ENCODE measurements at places on chromosomes 5 and 9.
A peak's percentile ranks its signal among the peaks of the same experiment; 100 is the strongest.

DNA sequence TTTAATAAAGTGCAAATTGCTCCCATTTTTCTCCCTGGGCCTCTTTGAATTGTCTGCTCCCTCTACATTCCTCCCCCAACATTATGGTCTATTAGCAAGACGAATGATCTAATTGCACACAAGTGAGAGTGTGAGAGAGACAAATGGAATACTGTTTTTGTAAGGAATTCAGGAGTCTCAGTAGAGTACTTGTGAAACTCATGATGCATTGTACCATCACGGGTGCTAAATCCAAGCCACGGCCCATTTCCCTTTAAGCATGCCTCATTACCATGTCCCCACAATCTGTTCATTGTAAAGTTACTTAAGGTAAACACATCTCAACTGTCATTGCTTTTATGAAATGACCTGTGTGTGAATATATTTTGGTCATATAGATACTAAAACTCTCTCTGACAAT is 62.8 kb downstream of the CD180 start:
- no peak for DNase-seq

GRCh38 chr9:94084314-94084713 is at the start of gene PTPDC1:
TSS of gene PTPDC1 (plus strand) at chr9:94084464. CDS start at chr9:94084531, 67 bp downstream.
- no peak for DNase-seq

GRCh38 chr5:124745928-124746915 is at the start of gene ZNF608:
TSS of gene ZNF608 (minus strand) at chr5:124746639. CDS start at chr5:124744989, 1,650 bp downstream.
- DNase-seq, result no peak

GRCh38 chr9:92740446-92740961 is 24.1 kb downstream of the BICD2 start:
- no peak for DNase-seq

DNA sequence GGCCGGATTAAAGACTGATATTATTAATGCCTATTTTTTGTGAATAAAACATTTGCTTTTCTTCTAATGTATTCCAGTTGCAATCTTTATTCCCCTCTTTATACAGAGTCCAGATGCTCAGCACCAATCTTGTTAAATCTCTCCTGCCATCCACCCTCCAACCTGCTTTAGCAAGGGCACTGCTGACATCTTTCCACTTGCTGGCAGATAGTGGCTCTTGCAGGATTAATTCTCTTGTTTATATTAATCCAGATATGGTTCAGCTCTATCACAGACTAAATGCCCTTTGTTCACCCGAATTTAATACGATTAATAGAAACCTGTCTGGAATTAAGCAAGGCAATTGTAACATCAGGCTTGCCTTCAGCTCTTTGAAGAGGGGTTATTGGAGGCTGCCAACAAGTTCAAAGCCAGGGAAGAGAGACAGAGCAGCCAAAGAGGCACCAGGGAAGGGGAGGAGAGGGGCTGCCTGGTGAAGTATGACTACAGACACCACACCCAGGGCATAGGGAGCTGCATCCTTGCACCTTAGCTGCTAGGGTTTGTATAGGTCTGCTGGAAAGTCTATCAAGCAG is 236.2 kb downstream of the SAXO1 start:
- no peak for DNase-seq

DNA sequence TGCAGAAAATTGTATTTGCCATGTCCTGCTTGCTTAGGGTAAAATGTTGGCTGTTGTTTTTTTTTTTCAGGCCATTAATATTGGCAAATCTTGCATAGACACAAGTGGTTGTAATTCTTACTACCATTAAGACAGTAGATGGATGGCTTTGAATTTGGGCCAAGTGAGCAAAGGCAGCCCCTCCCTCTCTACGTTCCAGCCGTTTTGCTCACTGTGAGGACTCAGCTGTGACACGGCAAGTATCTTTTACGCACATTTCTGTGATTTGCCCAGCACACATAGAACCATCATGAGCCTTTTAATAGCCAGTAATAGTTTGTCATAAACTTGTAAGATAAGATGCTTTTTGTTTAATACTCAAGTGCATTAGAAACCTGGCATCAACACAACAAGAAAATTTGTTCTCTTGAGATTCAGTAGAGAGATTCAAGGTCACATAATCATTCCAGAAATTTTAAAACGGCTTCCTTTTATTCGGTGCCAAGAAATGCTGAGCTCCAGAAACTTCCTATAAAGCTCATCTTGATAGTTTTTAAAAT is 205.2 kb upstream of the ADCY2 start:
- no peak for DNase-seq

- no peak for DNase-seq
Observed at GRCh38 chr5:179906795-179907555, 722 bp downstream of the TBC1D9B start.

DNA sequence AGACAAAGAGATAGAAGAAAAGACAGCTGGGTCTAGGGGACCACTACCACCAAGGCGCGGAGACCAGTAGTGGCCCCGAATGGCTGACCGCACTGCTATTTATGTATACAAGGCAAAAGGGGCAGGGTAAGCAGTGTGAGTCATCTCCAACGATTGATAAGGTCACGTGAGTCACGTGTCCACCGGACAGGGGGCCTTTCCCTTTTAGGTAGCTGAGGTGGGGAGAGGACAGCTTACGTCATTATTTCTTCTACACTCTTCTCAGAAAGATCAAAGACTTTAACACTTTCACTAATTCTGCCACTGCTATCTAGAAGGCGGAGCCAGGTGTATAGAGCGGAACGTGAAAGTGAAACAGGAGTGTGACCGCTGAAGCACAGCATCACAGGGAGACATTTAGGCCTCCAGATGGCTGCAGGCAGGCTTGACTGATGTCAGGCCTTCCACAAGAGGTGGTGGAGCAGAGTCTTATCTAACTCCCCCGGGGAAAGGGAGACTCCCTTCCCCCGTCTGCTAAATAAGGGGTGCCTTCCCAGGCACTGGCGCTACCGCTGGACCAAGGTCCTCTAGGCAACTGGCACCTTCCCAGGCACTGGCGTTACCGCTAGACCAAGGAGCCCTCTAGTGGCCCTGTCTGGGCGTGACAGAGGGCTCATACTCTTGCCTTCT is 6.1 kb upstream of the PRR16 start:
- peak; percentile 35 for DNase-seq

DNA sequence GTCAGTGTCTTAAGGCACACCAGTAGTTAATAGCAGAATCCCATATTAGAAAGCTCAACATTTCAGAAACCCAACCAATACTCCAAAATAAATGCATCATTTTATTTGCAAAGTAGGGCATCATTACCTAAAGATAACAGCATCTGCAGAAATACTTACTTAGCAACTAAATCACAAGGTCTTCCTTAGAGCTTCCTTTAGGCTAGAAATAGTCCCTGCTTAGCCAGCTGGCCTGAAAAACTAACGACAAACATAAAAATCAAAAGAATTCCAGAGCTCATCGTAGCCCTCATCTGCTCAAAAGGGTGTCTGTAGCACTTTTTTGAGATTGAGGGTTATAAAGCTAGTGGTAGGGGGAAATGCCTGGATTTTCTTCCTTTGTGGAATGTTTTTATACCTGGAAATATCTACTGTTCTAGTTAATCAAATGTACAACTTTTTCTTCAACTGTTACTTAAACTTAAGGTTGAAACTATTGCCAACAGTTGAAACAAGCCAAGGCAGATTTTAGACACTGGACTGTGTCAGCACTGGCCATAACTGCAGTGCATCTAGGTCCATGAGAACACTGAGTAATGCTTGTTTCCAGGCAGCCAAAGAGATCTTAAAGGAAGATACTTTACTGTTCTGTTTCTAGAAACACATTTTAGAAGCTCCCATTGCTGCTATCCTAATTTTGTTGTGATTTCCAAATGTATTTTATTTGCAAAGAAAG is 129.4 kb upstream of the RASA1 start:
- no peak for DNase-seq

DNA sequence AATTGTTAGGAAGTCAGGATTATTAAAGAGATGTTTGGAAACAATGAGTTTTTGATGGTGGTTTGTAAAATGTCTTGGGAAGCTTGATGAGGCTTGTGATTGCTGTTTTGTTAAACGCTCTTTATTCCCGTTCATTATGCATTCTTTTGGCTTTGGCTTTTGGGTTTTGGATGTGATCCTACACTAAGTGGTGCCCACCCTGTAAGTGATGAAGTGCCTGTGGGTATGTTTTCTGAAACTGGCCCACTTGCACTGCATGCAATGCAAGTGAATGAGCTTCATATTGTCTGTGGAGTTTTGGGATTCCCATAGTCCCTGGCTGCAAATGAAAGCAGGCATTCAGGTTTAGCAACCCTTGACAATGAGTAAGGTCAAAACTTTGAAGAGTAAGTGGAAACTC is 1035.5 kb upstream of the WWC1 start:
- no peak for DNase-seq

GRCh38 chr5:167460449-167461020 is 830.9 kb upstream of the WWC1 start:
- no peak for DNase-seq

GRCh38 chr9:95910770-95911340 is 35.4 kb downstream of the ERCC6L2 start:
- no peak for DNase-seq

DNA sequence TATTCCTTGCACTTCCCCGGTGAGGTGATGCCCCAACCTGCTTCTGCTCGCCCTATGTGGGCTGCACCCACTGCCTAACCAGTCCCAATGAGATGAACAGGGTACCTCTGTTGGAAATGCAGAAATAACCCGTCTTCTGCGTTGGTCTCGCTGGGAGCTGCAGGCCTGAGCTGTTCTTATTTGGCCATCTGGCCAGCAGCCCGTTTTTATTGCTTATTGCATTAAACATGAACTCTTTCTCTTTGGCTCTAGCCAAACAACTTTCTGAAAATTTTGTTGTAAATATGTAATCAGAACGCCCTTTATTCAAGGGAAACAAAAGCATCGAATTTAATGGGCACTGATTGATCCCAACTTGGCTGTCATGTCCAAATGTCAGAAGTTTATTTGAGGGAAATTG is 124.7 kb upstream of the FTMT start:
- no peak for DNase-seq

GRCh38 chr5:55993731-55994494 is 850 bp downstream of the IL6ST start:
- DNase-seq, result no peak

GRCh38 chr9:36148311-36149051 is 11.9 kb downstream of the GLIPR2 start:
- no peak for DNase-seq

DNA sequence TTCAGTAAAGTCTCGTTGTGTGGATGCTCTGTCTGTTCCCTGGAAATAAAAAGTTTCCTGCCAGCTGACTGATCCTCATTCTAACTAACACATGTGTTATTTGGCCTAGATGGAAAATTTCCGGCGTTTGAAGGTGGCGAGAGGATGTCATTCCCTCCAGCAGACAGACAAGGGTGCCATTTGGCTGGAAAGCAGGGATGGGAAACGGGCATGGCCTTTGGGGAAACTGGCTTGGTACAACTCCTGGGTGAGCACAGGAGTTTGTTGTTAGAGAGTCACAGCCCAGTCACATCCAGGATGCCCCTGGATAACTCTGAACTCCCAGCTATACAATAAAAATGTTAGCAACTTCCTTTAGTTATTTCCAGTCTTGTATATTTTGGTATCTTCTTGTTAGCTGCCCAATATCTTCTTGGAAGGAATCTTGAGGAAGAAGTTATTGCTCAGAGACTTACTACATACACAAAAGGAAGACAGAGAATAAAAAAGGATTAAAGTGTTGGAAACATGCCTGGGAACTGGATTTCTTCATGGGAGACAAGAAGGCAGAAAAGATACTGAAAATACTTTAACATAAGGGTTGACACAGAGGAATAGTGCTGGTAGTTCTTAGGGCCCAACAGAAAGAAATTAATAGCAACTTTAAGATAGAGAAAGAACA is 41.9 kb downstream of the TEK start:
- no peak for DNase-seq

GRCh38 chr5:176606032-176606431 is 3.9 kb downstream of the GPRIN1 start:
- DNase-seq, result no peak

GRCh38 chr5:163512526-163512925 is 7.1 kb downstream of the MAT2B start:
- DNase-seq, result no peak

GRCh38 chr5:172582940-172583339 is 58.1 kb upstream of the NEURL1B start:
- no peak for DNase-seq

DNA sequence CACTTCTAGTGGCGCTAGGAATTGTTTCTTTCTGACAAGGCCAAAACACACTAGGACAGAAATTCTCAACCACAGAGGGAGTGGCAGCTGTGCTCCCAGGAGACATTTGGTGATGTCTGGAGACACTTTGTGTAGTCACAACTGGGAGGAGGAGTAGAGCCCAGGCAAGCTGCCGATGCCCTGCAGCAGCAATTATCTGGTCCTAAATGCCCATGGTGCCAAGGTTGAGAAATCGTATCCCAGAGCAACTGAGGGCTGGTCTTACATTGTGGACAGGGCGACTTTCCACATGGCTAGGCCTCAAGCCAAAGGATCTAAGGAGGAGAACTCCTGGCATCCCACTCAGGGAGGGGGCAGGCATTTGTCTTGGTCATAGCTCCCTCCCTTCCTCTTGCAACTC is 259.9 kb downstream of the GADD45G start:
- no peak for DNase-seq

- DNase-seq, result no peak
Observed at GRCh38 chr5:129724222-129724621, 23.7 kb upstream of the MINAR2 start.

- no peak for DNase-seq
Observed at GRCh38 chr9:124768750-124769548, 2.2 kb downstream of the NR6A1 start.

GRCh38 chr9:89194421-89195130 is 16.0 kb upstream of the SHC3 start:
- DNase-seq, result no peak

GRCh38 chr5:67490543-67491321 is 294.1 kb upstream of the CD180 start:
- no peak for DNase-seq

DNA sequence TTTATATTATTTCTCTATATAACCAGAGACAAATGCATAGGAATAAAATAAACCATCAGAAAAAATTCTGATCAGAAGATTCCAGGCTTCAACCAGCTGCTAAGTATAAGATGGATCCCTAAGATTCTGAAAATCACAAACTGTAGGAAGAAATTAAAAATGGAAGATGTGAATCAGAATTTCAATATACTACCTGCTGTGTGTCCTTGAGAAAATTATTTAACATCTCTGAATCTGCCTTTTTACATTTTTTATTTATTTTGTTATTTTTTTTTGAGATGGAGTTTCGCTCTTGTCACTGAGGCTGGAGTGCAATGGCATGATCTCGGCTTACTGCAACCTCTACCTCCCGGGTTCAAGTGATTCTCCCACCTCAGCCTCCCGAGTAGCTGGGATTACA is 187.2 kb downstream of the GNAQ start:
- no peak for DNase-seq

DNA sequence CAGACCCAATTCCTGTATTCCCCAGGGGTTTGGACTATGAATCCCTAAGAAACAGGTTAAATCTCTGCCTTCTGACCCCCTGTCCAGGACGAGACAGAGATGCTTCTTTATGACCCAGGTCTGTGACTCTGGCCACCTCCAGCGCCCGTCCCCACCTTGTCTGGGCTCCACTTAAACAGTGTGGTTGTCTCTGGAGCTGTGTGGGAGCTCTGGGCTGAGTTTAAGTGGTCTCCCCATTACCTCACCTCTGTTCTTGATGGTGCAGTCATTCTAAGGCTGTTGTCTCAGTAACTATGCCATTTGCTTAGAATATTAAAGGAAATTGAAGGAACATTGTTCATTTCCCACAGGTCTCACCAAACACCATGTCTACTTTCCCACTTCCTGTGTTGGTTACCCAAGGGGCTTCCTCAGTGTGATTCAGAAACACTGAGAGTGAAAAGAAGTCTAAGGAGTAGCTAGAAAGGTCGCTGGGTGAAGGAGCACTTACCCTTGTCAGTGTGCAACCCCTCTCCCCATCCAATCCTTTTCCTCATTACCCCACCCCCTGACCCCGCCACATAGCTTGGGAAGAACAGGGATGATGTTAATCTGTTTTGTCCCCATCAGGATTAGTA is 127.8 kb upstream of the CKMT2 start:
- DNase-seq, result no peak
